ENCODE measurements at places on chromosomes 12 and 14.

GRCh38 chr14:24991288-24991687 lies 58.7 kb downstream of the STXBP6 start:
- DNase-seq: no peak

DNA sequence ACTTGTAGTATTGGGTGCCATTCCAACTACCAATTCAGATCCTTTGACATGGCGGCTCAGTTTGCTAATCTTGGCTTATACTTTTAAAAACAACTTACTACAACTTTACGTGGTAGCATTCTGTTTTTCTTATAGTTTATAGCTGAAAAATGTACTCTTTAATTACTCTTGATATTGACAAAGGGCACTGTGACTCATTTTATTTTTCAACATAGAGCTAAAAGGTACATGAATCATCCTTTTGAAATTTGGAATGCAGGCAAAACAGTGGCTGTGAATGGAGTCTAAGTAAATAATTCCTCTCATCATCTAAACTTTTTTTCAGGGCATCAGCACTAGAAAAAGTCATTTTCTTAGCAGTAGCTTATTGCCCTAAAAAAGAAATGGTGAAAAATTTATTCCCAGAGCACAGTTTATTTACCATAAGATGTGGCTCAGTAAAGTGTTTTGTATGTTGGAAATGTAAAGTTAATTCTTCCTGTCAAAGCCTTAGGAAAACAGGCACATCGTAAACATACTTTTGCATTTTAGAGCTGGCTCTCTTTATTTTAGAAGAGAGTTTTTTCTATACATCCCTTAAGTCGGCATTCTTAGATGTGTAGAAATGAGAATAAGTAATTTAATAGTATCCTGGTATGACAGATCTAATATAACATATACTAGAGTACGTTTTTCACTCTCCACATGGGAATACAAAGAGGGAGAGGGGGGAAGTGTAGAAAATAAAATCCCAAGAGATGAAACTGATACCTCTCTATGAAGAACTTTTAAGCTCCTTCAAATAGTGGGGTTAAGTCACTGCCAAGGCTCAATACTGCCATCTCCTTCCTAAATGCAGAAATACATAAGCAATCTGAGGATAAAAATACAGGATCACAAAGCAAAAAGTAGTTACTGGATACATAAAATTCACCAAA lies 55.2 kb downstream of the SLC25A21 start:
- no peak for DNase-seq

GRCh38 chr12:197347-197746 lies 16.6 kb downstream of the SLC6A12 start:
- no peak for DNase-seq

DNA sequence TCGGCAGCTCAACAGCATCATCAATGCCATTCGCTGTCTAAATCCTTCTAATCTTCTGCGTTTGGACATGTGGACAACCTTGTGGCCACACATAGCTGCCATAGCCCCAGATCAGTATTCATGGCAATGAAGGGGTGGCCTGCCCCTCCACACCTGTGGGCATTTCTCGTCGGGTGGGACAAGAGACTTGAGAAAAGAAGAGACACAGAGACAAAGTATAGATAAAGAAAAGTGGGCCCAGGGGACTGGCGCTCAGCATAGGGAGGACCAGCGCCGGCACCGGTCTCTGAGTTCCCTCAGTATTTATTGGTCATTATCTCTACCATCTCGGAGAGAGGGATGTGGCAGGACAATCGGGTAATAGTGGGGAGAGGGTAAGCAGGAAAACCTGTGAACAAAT lies 42.3 kb downstream of the MAGOHB start:
- DNase-seq: no peak

DNA sequence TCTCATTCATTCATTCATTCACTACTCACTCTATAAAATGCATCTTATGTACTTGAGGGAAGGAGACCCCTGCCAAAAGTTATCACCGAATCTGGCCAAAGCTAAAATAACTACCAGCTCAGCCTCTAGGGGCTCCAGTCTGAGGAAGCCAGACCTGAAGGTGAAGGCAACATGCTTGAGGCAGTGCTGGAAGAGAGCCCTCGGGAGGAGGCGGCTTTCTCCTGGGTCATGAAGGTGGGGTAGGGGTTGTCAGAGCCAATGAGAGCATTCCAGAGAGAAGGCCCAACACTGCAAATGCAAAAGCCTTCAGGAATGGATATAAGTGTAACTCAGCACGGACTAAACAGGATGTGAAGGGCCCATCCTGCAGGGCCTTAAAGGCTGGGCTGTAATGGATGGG lies 62.4 kb downstream of the GSC start:
- DNase-seq: no peak

DNA sequence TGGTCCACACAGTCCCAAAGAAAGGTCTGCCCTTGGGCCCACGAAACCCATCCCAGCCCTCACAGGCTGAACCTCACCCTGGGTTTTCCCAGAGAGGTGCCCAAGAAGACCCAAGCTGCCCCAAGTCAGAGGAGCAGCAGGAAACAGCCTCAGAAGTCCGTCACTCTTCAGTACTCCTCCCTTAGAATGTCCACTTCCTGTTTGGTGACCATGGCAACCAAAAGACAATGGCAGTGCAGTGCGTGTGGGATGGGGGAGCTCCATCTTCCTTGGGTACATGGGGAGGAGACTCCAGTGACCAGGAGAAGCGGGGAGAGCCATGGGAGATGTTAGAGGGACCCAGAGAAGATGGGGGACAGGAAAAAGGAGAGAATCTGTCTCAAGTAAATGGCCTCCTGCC lies 11.3 kb downstream of the SELPLG start:
- no peak for DNase-seq

- DNase-seq: no peak
These were observed 215.5 kb downstream of the C12orf50 start for GRCh38 chr12:87813476-87814234.

DNA sequence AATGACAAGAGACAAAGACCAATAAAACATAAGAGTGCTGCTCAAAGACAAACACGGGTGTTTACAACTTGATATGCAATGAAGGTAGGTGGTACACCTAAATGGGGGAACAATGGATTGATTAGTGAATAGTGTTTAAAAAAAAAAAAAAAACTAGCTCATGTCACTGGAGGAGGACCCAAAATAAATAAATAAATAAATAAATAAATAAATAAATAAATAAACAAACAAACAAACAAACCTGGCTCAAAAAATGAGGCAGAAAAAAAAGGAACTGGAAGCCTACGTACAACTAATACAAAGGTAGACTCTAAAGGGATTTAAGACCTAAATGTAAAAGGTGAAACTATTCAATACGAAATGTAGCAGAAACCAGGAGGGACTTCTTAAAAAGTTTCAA lies 18.6 kb downstream of the NAP1L1 start:
- DNase-seq: no peak

DNA sequence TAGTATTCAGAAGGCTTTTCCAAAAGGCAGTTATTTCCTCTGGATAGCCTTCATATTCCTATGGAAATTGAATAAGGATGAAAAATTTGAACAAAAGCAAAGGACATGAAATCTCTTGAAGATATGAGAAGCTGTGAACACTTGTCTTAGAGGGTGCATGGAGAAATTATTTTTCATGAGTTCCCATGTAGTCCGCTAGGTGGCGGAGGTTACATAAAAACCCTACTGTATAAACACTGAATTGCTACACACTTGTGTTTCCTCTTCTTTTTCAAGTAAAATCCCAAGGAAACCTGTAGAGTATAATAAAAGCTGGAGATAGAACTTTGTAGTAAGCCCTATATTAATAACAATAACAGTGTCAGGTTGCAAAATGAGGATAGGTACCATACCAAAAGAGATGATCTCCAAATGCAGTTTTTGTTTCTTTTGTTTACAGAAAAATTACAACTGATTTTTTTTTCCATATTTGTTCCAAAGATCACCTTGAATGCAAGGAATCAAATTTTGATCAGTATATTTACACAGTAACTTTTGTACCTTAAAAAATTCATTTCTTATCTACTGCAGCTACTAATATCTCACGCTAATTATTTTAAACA lies 37.8 kb upstream of the OR4E1 start:
- DNase-seq: no peak

DNA sequence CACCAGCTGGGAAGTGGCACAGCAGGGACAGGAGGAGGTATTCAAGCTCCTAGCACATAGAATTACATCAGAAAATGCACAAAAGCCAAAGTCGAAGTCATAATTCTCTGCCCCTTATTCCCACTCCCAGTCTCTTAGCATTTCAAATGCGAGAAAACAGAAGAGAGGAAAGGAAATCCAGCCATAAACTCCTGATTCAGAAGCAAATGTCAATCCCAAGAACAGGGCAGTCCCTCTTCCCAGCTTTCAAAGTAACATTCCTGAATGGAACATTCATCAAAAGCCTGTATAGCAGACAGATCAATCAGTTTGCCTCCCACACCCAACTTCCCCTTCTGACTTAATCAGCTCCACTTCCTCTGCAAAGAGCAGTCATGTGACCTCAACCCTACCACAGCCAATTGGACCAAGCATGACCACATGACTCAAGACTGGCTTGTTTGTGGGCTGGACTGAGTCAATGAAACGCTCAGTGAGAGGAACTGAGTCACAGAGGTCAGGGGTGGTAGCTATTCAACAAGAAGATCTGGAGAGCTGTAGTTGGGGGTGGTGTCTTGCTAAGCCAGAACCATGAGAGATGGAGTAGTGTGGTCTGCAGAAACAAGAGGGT lies 41.4 kb upstream of the TUNAR start:
- DNase-seq: no peak

- DNase-seq: no peak
These were observed 237.8 kb downstream of the SPTSSA start for GRCh38 chr14:34224221-34224620.

DNA sequence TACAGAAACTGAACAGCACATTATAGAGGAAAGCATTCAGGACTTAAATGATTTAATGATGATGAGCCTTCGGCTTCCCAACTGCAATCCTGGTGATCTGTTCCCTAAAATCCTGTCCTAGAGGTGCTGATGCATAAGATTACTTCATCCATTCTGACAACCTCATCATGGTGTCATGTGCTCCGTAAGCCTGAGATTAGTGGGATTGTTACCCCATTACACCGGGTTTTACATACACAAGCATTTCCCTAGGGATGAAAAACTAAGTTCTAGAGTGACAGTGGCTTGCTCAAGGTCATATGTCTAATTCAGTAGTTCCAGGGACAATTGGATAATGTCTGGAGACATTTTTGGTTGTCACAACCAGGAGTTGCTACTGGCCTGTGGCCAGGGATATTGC lies 2.5 kb upstream of the RNASE13 start:
- no peak for DNase-seq

GRCh38 chr14:24630872-24631477 lies 3.0 kb downstream of the GZMB start:
- no peak for DNase-seq

GRCh38 chr12:64469455-64470142 lies 17.7 kb downstream of the TBK1 start:
- DNase-seq: no peak

DNA sequence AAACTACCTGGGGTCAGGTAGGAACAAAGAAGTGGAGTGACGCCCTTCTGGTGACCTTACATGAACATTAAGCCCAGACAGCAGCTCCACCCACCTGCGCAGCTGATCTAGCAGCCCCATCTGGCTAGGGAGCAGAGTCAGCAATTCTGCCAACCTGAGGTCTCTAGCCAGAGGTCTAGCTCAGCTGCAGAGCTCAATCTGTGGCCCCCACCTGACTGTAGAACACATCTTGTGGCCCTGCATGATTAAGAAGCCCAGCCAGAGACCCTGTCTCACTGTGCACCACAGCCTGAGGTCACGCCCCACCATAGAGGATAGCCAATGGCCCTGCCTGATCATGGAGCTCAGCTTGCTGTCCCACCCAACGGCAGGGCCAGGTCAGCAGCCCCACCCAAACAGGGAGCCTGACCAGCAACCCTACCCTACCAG lies 50.6 kb upstream of the HIGD1C start:
- DNase-seq: no peak

DNA sequence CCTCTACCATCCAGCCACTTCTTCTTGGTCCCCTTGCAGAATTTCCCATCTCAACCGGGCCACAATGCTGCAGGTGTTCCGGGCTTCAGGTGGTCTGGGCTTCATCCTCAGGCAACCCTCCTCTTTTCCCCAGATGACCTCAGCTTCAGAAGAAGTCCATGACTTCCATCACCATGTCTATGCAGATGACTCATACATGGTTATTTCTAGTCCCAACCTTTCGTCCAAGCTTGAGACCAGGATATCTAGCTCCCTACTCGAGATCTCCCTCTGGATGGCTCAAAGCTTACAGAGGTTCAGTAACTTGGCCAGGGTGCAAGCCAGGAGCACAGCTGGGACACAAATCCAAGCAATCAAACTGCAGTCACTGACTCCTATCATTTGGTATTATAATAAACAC lies 154.6 kb upstream of the NOS1 start:
- no peak for DNase-seq

- DNase-seq: no peak
These were observed 178.1 kb downstream of the CRADD start for GRCh38 chr12:93855261-93855660.

DNA sequence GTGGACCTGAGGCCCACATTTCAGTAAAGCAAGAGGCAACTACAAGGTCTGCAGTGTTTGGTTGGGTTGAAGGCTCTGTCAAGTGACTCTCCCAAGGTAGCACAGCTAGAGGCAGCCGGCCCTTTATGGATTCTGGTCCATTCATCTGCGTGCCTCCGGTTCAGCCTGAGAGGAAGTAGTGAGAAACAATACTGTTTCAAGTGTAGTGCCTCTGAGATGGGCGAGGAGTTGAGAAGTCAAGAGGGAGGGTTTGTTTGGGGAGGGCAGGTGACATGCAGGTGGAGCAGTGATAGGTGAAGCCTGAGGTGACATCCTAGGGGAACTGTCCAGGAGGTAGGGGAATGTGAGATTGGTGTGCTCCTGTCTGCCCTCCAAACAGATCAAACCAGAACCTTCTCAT lies 933.5 kb downstream of the VRK1 start:
- no peak for DNase-seq

DNA sequence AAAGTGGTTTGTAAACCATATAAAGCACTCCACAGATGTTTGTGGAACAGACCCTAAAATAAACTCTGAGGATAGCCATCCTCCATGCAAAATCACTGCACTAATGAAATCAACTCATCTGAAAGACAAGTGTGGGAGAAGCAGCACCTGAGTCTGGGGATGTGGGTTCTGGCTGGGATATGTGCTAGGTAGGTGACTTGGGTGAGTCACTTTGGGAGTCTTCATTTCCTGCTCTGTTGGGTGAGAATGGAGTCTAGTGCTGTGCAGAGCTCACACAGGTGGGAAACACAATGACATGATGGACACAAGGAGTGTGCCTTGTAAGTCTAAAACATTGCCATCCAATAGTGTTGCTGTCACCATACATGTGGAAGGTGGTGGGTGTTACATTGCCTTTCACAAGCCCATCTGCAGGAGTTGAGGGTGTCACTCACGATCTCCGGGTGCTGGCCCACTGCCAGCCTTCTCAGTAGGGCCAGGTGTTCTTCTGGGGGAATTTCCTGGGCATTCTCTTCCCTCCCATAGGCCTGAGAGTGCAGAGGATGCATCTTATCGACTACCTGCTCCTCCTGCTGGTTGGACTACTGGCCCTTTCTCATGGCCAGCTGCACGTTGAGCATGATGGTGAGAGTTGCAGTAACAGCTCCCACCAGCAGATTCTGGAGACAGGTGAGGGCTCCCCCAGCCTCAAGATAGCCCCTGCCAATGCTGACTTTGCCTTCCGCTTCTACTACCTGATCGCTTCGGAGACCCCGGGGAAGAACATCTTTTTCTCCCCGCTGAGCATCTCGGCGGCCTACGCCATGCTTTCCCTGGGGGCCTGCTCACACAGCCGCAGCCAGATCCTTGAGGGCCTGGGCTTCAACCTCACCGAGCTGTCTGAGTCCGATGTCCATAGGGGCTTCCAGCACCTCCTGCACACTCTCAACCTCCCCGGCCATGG lies 2.0 kb downstream of the SERPINA4 start:
- no peak for DNase-seq

- DNase-seq: no peak
These were observed 1.2 kb downstream of the ITGA5 start for GRCh38 chr12:54417712-54418440.

- no peak for DNase-seq
These were observed 22.5 kb upstream of the YAF2 start for GRCh38 chr12:42260518-42260917.
